Stimulated activated CD4-positive, alpha-beta T cell treated with anti-CD3 and anti-CD28 coated beads, Interleukin-2, amount 100 ng/mL, for 48 hours (primary cell): ENCODE measurements at places on chromosomes 12 and 14.

DNA sequence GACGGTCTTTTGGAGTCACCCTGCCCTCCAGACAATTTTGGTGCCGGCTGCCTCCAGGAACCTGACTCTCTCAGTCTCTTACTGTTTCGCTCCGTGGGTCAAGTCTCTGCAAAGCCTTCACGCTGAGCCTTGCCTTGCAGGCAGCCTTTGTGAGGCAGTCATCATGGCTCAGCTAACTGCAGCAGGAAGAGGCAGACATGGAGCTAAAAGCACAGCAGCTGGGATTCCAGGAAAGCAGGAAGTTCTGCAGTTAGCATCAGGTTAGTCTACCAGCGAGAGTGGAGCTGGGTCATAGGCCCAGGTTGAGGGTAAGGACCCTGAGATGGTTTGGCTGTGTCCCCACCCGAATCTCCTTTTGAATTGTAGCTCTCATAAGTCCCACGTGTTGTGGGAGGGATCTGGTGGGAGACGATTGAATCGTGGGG is 305.4 kb downstream of the PCNX1 start:
- no peak for DNase-seq

DNA sequence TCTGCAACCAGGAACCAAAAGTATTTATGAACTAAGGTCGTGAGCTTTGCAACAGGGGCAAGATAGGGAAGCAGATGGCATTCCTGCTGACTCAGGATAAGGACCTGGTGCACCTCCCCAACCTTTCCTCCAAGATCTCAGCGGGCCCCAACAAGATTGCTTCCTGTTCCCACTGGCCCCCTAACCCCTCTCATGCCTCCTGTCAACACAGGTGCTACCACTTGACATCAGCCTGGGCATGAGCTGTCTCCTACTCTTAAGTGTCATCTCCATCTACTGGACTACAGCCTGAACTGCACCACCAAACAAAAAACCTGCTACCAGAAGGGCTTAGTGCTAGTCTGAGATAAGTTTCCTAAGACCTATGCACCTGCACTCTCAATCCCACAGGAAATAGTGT is 32.7 kb downstream of the MED6 start:
- no peak for DNase-seq

DNA sequence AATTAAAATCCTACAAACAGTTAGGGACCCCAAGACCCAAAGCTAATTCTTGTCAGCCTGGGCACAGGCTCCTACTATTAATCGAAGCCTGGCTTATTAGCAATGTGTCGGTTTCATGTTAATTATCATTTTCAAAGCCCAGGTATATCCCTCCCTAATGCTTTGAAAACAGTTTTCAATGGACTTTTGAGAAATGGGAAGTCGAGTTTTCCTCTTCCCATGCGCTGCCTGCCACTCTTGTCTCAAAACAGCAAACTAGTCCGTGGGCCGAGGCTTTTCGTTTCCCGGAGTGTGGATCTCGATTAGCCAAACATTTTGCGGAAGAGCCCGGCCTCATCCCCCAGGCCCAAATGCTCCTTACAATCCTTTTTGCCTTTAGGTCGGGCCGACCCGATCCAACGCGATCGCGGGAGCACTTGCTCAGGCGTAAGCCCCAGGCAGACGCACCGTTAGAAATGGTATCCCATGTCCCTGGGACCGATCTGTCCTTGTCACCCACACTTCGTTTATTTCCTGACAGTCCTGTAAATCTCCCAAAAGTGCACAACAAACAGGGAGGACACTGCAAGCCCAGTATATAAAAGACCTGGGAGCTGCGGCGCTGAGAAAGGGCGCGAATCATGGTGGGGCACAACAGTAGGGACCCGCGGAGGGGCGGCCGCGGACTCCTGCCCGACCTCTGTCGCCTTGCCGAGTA is 1.5 kb downstream of the SIX6 start:
- DNase-seq = no peak

DNA sequence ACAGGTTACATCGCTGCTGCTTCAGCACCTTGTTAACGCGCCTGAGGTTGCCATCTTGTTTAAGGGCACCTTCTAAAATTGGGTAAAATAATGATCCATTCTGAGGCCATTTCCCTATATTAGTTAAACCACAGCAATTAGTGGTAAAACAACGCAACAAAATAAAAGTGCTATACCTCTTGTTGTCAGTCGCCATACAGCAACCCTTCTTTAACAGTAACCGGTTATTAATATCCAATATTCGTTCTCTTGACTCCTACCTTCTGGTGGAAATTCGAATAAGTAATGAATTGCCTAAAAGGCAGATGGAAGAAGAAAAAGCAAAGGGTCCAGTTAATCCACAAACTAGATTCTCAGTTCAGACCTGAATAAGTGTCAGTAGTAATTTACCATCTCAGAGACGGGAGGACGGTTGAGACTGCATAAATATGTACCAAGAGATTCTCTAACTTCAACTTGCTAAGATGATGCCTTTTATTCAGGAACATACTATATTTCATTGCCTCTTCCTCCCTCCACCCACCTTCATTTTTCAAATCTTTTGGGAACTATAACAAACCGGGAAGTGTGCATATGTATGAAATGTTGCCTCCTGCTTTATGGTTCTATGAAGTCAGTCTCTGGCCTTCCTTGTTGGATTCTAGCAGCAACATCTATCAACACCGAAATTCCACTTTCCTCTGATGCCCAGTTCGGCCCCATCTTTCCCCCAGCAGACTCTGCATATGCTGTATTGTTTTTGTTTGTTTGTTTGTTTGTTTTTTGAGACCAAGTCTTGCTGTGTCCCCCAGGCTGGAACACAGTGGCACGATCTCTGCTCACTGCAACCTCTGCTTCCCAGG is 824 bp upstream of the PSMB5 start:
- no peak for DNase-seq

- DNase-seq = no peak
These were observed 353.6 kb downstream of the TMTC2 start for GRCh38 chr12:83040339-83040738.

- no peak for DNase-seq
These were observed 71.9 kb downstream of the LGMN start for GRCh38 chr14:92676403-92677086.

DNA sequence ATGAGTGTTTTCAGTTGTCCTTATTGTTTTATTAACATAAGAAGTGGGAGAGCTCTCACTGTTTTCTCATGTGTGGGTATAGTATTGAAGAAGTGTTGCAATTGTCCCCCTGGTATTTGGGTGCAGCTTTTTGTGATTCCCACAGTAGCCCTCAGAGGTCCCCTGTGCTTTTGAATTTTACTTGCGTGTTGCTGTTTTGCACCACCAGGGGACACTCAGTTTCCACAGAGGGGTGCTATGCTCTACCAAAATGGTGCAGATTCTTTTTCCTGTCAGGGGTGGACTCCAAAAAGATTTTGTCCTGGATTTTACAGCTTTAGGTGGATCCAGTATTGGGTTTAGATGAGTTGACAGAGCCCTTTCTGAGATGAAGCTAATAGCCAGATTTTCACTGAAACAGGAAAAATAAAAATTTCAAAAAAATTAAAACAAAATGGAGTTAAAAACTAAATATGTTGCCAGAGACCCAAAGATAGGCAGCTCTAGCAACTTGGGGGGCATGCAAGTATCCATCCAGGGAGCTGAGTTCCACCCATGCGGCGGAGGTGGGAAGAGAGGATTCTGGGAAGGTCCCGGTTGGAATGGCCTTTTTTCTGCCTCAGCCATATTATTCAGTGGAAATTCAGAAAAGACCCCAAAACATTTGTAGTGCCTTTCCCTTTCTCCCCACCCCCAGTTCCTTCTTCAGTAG is 50.2 kb downstream of the TTLL5 start:
- no peak for DNase-seq

DNA sequence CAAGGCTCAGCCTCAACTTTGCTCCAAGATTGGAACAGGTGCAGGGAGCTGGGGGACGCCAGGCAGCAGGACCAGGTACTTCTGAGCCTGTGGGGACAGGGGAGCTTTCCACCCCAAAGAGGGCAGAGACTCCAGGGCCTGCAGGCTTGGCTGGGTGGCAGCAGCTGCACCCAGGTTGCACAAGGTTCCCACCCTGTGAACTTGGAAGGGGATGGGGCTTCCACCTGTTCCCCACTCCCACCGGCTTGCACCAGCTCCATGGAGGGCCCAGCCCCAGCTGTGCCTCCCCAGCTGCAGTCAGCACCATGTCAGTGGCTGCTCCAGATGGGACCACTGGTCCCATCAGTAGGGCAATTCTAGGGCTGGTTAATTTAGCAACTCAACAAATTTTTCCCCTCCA is 114.0 kb upstream of the CDKN3 start:
- DNase-seq = no peak

DNA sequence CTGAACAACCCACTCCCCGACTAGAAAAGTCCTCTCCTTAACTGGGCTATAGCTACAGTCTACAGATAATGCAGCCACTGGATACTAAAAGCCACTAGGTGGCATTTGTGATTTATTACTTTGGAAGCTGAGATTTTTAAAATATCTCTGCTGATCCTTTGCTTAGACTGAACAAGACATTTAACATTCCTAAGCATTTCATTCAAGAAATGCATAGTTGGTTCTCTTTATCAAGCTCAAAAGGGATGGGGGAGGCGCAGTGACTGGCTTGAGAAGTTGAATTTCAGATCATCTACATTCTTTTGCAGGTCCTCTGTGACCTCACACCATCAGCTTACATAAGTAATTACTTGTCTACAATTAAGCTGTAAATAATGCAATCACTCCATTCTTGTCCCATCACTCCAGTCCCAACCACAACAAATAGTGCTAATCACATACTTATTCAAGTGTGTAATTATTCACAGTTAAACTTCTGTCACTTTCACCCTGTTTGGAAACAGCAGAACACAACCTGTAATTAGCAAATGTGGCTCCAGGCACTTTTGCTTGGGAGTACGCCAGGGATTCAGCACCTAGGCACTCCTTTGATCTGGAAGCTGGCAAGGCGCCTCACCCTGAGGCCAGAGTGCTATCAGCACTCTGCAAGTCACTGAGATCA is 203.6 kb downstream of the NOVA1 start:
- DNase-seq = no peak

DNA sequence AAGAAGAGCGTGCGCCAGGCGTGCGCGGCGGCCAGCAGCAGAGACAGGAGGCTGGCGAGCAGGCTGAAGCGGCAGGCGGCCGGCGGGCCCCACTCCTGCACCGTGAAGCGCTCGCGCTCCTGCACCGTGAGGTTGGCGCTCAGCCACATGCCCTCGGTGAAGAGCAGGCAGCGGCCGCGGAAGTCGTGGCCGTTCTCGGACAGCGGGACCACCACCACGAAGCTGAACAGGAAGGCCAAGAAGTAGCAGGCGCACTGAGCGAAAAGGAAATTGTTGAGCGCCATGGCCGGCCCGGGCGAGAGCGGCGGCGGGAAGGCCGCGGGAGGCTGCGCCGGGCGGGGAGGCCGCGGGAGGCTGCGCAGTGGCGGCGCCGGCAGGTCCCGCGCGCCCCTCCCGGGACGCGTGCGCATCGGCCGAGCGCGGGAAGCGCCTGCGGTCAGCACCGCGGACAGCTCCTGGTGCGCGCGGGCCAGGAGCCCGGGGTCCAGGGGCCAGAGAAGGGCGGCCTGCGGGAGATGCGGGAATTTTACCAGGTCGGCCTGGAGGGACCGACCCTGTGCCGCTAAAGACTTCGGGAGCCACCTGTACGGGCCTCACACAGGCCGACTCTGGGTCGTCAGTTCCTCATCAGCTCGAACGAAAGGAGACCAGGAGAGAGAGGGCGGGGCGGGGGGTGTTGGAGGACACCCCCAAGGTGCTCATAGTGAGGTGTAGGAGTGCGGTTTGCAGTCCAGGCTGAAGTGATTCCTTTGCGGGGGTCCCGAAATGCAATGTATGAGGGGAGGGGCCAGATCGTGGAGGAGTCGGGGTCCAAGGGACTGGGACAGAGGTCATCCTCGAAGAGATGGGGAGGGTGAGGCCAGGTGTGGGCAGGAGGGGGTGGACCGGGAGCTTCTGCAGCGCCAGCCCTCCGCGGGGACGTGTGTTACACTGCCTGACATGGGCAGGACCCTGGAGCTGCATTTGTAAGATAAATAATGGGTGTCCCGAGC is at the start of gene TMEM179:
TSS of gene TMEM179 (minus strand) at position 315 of the 992 bp plus-strand sequence. CDS start at position 284, 31 bp downstream.
- DNase-seq = peak; percentile 6

DNA sequence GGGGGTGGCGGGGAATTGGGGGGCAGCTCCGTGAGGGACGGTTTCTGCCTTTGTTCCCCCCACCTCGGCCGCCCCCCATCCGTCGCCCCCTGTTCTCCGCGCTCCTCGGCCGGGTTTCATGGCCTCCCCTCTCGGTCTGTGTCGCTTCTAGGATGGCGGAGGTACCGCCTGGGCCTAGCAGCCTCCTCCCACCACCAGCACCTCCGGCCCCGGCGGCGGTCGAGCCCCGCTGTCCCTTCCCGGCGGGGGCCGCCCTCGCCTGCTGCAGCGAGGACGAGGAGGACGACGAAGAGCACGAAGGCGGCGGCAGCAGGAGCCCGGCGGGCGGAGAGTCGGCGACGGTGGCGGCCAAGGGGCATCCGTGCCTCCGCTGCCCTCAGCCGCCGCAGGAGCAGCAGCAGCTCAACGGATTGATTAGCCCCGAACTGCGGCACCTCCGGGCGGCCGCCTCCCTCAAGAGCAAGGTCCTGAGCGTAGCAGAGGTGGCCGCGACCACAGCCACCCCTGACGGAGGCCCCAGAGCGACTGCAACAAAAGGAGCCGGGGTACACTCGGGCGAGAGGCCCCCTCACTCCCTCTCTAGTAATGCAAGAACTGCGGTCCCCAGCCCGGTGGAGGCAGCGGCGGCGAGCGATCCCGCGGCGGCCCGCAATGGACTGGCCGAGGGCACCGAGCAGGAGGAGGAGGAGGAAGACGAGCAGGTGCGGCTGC is 575 bp downstream of the NAA30 start:
- DNase-seq = peak; percentile 19

DNA sequence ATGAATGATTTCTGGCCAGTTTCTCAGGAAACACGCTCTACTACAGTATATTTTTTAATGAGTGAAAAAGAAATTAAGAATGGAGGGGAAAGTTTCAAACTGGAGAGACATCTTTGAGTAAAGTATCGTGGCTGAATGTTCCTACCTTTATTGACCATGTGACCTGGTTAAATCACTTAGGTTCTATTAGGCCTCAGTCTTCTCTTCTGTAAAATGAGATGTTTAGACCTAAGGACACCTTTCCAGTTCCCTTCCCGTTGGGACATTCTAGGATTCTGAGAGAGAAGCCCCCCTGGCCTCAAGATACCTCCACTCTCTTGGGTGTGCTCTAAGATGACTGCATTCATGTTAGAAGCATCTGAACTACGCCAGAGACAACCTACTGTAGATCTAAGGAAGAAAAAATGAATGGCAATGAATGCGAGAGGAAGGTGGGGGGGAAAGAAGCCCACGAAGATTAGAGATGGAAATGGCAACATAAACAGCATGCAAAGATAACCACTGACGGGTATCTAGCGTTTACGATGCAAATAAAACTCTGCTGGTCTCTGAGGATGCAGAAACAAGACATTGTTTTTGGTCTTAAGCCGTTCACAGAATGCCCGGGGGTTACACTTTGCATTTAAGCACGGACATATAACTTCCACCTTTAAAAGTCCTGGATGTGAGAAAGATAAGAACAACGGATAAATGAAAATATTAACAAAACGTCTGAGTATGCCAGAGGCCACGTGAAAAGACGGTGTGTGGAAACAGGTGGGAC is 599 bp upstream of the CPSF6 start:
- DNase-seq = no peak

GRCh38 chr12:120343039-120343537 is 15.5 kb upstream of the PLA2G1B start:
- no peak for DNase-seq
